ENCODE measurements at places on chromosomes 12 and 14. TPM values are rescaled to one million over a fixed set of nuclear protein-coding genes. Genes with fewer than 3 reads are reported as not detected.

Gene ASB2
- 0.13 TPM for total RNA-seq

Gene LYZ
- total RNA-seq: not detected

Gene HOXC6
- 3.9 TPM for total RNA-seq

Gene KRT83
- total RNA-seq: not detected

Gene PLEKHG7
- not detected for total RNA-seq

Gene VRTN
- not detected for total RNA-seq

Gene ANO2
- total RNA-seq: not detected

Gene KCNC2
- total RNA-seq: 0.51 TPM

Gene ACRBP
- 8.7 TPM for total RNA-seq

Gene GLIPR1L1
- total RNA-seq: not detected
